ENCODE measurements at places on chromosomes 1 and 21.
A peak's percentile ranks its signal among the peaks of the same experiment; 100 is the strongest.

DNA sequence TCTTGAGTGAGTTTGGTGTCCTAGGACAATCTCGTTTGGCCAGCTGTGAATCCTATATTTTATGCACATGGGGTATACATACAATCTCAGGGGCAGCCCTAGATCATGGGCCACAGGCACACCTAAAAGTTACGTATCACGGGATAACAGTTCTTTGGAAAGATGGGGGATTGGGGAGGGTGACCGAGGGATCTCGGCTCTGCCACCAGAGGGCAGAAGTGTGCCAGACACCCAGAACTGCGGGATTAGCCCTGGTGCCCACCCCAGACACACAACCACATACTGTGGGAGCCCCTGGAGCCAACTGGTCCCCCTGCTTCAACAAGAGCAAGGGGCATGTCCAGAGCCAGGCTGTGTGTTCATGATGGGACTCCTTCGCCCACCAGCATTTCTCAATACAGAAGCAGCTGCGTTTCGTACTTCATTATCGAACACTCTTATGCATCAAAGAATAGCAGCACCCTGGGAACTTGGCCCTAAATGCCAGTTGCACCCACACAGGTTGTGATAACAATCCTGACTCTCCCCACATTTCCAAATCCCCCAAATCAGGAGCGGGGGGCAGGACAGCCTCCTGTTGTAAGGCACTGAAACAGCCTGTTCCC lies 37.4 kb downstream of the TMCO4 start:
- peak; percentile 36 for DNase-seq

DNA sequence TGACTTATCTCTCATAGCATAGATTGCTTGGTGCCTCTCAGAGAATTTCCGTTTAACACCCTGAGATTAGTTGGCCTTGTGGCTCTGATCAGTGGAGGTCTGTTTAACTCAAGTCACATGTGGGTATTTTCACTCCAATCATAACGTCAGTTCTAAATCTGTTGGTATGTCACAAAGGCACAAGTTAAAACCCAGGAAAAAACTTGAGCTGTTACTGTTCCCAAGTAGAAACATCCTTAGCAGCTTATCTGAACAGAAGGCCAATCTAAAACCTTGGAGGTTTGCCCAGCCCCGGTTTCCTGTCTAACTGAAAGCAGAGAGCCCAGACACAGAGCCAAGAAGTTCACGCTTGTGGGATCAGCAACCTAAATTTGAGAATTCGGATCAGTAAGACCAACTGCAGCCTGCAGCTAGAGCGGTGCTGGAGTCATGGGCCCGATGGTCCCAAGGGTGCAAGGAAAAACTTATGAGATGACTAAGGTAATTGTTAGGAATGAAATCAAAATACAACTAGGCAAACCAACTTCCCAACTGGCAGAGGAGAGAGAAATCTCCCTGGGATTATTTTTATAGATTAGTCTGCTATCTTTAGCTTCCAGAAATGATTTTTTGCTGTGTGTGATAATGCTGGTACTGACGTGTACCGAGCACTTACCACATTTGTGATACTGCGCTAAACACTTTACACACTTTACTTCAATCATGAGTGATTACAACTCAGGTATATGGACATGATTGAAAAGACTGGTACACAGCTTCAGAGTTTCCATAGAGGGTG lies 90.2 kb upstream of the C1orf21 start:
- DNase-seq, result no peak

DNA sequence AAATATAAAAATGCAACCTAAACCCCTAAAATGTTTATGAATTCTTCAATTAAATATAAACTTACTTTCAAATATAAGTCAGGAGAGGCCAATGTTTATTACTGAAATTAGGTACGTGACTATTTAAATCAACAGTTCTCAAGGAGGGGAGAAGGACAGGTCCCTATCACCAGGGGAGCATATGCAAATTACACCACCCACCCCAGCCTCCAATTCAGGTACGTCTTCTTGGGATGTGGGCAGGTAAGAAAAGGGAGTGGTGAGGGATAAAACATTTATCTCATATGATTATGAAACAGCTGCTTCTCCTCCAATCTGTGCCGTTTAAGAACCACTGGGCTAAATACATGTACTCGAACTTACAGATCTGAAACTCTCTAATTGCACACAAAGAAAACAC lies 3.4 kb downstream of the COP1 start:
- DNase-seq, result no peak

GRCh38 chr1:99228153-99228552 lies 36.1 kb upstream of the PLPPR4 start:
- no peak for DNase-seq

DNA sequence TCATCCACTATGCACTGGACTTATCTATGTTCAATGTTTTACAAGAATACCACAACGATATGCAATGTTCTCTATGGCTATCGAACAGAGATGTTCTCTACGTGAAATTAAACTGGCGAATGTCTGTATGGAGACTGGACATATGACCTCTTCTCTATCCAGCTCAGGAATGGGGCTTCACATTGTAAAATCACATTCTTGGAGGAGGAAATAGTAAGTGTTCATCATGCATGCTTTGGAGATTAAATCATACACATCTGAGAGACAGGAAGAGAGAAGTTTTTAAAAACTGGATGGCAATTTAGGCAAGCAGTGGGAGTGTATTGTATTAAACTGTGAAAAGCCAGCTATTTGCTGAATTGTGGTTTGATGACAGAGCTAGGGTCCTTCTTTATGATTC lies 47.9 kb upstream of the RGL1 start:
- DNase-seq, result no peak

GRCh38 chr1:27099135-27099586 lies 55.8 kb downstream of the SLC9A1 start:
- peak; percentile 88 for DNase-seq

DNA sequence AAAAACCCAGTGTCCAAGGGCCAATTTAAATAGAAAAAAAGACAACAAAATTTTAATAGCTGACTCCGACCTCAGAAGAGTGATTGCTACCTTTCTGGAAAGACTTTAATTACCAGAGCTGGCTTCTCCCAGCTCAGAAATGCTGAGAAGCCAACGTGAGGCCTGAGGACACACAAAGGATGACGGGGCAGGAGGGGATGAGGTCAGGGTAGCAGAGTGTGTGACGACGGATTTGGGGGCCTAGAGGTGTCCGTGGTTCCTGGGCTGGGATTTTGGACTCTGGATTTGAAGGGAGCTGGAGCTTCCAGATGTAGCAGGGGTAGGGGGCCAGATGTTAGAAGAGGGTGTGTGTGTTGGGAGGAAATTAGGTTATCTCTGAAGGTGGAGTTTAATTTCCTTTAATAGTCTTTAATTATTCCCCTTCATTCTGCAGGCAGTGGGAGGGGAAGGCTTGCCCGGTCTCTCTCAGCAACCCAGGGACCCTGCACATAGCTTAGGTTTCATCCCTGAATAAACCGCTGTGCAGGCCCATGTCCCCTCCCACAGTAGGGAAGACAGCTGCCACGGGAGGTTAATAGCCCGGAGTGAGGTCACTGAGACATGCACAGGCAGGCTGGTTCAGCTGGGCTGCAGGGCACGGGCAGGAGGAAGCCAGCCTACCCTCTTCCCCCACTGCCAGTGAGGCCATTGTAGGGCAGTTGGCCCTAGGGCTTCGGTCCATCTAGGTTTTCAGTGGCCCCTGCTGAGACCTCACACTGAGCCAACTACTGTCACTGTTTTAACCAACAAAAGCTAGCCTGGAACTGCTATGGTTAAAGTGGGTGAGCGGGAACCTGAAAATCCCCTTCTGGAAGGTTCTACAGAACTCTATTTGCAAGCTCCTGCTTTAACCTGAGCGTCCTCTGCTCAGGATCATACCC lies 3.8 kb upstream of the PADI3 start:
- DNase-seq, result no peak

DNA sequence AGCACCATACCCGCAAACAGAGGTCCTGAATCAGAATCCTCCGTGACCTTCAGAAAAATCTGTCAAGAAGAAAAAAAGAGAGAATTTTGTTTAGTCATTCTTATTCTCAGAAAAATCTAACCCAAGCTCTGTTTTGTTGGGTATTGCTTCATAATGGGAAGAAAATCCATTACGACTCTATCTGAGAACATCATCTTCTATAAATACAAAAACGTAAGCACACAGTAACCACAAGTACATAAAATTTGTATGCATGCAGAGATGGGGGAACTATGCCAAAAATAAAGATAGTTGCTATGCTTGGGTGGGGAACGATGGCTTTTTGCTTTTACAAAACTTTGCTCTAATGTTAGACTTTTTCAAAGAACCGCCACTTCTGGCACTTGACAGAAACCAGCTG lies 84.2 kb downstream of the ABCA4 start:
- no peak for DNase-seq

- DNase-seq, result peak; percentile 75
Measured at GRCh38 chr1:52057255-52057654, 1.2 kb downstream of the BTF3L4 start.

GRCh38 chr1:38183096-38183495 lies 136.5 kb upstream of the POU3F1 start:
- DNase-seq, result no peak

- DNase-seq, result no peak
Measured at GRCh38 chr21:32190493-32191144, 88.2 kb downstream of the MIS18A start.

- DNase-seq, result peak; percentile 45
Measured at GRCh38 chr21:41612674-41613532, 104.9 kb upstream of the TMPRSS2 start.

GRCh38 chr1:54385727-54386022 lies 20.5 kb downstream of the SSBP3 start:
- no peak for DNase-seq

GRCh38 chr1:246008363-246008831 lies 498.7 kb downstream of the SMYD3 start:
- no peak for DNase-seq
